Karpas-422 (cell line): ENCODE measurements at places on chromosomes 16 and 17.

GRCh38 chr17:31490671-31491375 lies 99.3 kb downstream of the RAB11FIP4 start:
- no peak for DNase-seq

DNA sequence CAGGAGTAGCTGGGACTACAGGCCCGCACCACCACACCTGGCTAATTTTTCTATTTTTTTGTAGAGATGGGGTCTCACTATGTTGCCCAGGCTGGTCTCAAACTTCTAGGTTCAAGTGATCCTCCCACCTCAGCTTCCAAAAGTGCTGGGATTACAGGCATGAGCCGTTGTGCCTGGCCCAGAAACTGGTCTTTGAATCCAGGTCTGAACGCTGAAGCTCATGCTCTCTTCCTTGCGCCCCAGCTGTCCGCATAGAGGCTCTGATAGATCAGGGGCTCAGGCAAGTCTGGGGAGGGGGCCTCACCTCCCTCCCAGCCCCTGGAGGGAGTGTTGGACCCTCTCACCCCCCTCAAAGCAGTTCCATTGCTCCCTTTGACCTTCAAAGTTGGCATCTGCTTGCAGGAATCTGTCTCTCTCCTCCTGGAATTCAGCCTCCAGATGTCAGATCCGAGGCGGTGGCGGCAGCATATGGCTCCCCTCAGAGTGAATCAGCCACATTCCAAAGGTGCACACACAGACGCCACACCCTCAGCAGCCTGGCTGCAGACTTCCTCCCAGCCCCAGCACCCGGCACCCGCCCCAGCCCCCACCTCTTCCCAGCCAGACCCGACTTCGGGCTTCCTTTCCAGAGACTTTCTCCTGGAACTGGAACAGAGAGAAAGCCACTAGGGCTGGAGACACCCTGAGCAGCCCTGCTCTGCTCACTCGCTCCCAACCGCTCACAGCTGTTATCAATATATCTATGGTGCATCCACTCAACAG lies 16.9 kb upstream of the GLIS2 start:
- no peak for DNase-seq

DNA sequence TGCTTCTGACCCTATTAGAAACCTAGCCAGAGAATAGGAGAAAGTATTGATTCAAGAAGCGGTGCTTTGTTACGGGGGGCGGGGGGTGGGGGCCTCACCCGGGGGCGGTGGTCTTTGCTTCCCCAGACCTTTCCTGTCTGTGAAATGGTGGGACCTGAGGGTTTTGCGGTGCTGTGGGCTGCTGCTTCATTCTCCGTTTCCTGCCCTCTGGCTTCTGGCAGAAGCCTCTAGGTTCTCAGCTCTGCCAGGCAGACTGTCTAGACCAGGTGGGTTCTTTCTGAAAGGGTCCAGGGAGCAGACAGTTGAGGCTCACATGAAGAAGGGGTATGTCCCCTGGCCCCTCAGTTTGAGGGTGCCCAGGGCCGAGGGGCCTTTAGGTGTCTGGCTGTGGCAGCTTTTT lies 14.0 kb downstream of the GSE1 start:
- no peak for DNase-seq

GRCh38 chr16:24204150-24204665 lies 51.9 kb upstream of the CACNG3 start:
- DNase-seq: no peak

DNA sequence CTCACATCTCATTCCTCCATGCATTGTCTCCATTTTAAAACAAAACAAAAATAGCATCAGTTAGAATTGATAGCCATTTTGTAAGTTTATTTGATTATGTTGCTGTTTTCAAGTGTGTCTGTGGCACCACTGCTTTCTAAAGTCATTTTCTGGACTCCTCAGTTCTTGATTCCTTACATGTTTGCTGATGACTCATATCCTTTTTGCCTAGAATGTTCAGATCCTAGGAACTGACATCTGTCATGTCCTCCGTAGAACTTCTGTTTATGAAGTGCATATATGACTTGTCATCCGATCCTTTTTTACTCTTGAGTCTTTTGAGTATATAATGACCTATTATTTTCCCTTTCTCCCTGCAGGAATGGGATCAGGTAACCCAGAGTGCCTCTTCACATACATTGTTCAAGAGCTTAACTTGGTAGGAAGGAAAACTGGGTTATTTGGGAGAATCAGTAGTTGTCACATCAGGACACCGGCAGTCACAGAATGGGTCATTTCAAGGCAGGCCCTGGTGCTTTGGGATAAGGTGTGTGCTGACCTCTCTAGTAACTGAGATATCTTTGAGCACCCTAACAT lies 69.2 kb downstream of the MAP2K4 start:
- no peak for DNase-seq

- DNase-seq: no peak
Measured at GRCh38 chr17:45233423-45233924, 11.8 kb downstream of the FMNL1 start.
